ENCODE measurements at places on chromosomes 16 and 17.

- DNase-seq = peak; percentile 47
Observed at GRCh38 chr16:74922150-74923138, 62.5 kb downstream of the WDR59 start.

DNA sequence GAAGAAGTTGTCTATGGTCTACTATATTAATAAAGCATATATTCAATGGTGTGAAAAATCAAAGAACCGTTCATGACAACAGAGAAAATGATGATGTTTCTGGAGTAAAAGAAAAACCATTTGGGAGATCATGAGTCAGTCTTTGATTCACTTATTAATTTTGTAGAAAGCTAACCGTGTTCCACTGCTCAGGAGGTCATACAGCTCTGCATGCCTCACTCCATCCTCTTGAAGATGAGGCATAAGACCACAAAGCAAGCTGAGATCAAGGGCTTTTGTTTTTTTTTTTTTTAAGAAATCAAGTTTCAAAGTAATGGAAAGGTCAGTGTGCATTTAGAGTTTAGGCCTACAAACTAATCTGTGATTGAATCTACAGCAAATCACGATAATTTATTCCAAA, 206.4 kb downstream of the CEP112 start:
- DNase-seq = no peak

DNA sequence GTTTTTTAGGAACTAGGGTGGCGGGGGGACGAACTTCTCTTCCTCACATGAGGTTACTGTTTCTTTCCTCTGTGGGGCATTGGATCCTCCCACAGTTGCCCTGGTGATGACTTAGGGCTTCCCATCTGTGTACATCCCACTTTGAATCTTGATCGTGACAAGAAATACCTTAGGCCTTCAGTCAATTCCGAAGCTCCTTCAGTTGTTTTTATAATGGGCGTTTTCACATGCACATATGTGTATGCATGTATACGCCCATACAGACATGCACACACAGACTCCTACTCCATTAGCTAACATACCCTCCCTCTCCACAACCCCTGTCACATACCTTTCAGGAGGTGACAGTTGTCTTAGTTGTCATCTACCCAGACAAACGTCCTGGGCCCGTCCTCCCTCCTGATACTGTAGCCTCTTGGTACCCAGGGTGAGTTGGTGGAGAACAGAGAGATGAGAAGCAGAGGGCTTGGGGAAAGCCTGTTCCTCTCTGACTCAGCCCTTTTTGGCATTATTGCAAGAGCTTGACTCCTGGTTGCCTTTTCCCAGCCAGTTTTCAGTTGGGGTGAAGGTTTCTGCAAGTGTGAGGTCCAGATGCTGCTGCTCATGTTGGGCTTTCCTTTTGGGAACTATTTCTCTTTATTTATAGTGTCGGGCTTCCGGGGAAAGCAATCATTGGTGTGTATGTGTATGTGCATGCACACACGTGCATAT, 2.2 kb upstream of the AOC2 start:
- DNase-seq = no peak

DNA sequence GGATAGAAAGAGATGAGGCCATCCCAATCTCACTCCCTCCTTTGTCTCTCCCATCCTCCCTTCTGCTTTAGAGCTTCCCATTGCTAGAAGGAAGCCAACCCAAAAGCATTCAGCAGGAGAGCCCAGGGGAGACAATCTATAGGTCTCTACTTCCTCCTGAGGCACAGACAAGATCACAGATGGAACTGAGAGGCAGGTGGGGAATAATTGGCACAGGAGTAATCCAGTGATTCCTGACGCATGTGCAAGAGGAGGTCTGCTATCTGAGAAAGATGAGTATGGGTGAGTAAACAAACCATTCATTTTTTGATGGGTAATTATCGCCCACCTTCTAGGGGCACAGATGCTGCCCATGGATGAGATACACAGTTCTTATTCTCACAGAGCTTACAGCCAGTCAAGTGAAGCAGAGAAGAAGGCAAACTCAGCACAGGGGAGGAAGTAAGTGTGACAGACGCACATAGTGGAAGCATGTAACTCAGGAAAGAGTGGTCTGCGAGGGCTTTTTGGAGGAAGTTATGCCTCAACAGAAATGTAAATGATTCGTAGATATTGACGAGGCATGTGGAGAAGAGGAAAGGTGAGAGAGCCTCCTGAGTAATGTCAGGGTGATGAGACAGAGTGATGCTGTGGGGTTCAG, 88.9 kb upstream of the HLF start:
- no peak for DNase-seq

- DNase-seq = no peak
Observed at GRCh38 chr17:71983828-71984227, 137.0 kb upstream of the SOX9 start.

- DNase-seq = no peak
Observed at GRCh38 chr17:78592991-78593329, 15.8 kb upstream of the DNAH17 start.

DNA sequence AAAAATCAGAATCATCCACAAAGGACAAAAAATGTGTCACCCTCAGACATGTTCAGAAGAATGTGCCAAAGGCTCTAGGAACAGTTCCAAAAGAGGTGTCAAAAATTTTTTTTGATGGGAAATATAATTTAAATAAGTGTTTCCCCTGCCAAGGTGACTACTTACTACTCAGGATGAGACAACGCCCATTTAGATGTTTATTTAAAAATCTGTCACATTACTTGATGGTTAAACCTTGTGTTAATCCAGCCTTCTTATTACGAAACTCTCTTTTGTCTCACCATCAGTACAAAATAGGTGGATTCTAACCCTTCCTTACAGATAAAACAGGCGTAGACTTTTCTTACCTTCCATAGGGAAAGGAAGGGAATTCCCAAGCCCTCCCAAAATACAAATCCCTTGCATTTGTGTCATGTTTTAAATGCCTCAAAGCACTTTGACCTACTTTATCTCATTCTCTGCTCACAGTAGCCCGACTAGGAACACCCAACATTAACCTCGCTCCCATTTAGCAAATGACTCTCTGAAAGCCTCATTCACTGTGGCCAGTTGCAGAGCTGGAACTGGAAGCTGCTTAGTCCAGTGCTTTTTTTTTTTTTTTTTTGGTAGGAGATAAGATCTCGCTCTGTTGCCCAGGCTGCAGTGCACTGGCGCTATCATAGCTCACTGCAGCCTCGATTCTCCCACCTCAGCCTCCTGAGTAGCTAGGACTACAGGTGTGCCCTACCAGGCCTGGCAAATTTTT, 5.8 kb upstream of the GNA13 start:
- no peak for DNase-seq

GRCh38 chr17:60832151-60832585, 154.5 kb downstream of the BCAS3 start:
- no peak for DNase-seq

DNA sequence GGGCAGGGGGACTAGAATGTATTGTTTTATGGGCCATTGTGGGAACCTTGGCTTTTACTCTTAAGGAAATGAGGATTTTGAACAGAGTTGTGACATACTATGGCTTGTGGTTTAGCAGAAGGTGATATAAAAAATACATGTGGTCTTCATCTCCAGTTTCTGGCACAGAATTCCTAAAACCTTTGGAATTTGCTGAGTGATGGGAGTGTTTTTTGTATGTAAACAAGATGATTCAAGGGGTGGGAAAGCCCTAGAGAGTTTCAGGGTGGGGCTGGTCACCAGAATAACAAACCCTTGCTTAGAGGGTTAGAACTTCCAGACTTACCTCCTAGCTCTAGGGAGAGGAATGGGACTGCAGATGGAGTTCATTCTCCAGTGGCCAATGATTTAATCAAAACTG, 316.1 kb downstream of the PHKB start:
- no peak for DNase-seq

DNA sequence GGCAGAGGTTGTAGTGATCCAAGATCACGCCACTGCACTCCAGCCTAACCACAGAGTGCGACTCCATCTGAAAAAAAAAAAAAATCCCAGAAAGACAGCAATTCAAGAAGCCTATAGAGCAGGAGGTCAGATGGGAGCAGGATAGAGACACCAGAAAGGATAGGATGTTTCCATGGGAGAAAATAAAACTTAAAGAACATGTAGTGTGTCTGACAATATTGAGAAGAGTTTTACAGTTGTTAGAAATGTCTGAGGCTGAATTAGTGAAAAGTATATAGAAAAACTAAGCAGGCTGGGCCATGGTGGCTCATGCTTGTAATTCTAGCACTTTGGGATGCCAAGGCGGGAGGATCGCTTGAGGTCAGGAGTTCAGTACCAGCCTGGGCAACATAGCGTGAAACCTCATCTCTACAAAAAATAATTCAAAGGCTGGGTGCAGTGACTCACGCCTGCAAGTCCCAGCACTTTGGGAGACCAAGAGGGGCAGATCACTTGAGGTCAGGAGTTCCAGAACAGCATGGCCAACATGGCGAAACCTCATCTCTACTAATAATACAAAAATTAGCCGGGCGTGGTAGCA, 15.3 kb upstream of the TRIM37 start:
- DNase-seq = no peak

DNA sequence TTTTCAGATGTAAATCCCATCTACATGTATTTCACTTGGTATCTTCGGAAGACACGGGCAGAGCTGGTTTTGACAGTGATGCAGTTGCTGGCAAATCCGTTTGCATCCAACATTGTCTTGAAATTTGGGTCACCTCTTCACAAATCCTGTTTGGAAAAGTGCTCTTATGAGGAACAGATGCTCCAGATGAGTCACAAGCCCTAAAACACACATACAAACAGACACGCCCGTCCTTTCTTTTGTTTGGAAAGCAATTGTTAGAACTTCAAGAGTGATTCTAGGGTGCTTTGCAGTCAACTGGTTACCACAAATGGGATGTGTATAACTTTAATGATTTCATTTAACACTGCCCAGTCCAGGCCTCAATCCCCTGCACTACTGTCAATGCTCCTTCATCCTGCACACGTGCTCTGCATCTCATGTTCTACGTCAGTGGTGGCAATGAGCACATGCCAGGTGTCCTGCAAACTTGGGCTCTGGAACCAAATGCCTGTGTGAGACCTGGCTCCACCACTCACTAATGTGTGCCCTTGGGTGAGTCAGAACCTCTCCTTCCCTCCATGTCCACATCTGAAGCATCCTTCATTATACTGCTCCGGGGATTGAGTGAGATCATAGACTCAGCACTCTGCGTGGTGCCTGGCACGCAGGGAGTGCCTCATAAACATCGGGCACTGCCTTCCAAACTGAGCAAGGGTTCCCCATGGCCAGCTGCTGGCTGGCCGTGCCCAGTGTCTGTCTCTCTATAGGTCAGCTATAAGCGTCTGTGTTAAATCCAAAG, 19.3 kb upstream of the FOXF1 start:
- DNase-seq = no peak

GRCh38 chr17:2194889-2195335, 108.7 kb downstream of the SMG6 start:
- no peak for DNase-seq

DNA sequence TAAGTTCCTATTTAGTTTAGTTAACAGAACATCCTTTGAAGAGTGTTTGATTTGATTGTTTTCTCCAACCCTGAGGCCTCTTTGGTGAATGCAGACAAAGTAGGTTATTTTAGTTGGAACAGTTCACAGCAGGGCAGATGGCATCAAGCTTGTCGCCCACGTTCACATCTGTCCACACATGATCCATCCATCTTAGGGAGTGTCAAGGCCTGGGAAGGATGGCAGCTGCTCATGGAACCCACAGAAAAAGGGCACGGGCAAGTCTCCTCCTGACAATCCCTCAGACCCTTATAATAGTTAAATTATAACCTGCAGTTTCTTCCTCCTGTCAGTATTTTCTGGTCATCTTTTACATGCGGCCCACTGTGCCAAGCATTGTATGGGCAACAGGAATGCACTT, 60.2 kb downstream of the KNOP1 start:
- no peak for DNase-seq

All from left hindlimb (tissue), 1 donor.